Esophagus squamous epithelium (tissue), 5 donors: ENCODE measurements at places on chromosomes 3 and 15.

- peaks cover 16% of the 10 kb centered on the region for H3K4me1 ChIP-seq
- no peak for DNase-seq
- peak within 1 kb of the TSS; percentile 38 for H3K4me3 ChIP-seq
- H3K36me3 ChIP-seq = no peaks in the 10 kb centered on the region
- H3K27ac ChIP-seq = no peak within 1 kb of the TSS
Observed at GRCh38 chr3:50204804-50205412, at the start of gene SLC38A3. TSS of gene SLC38A3 (plus strand) at chr3:50205271. CDS start at chr3:50214200, 8,929 bp downstream.

DNA sequence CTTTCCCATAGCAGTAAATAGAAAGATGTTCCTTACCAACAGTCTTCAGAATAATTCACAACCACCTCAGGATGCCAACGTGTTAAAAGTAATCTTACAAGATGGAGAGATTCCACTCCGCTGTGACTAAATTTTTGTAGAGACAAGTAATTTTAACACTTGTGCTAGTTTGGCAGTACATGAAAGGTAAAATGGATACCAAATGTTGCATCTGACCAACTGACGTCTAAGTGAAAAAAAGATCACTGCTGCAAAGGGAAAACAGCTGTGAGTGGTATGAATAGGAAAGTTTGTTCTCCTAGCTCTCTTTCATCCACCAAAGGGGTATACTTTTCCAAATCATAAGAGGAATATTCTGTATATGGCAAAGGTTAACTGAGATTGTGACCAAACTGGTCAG lies 2.6 kb downstream of the SPG21 start:
- peaks cover 12% of the 10 kb centered on the region for H3K4me1 ChIP-seq
- peaks cover 13% of the 10 kb centered on the region for H3K36me3 ChIP-seq
- H3K4me3 ChIP-seq = no peak overlapping the region
- H3K27me3 ChIP-seq = no peaks in the 10 kb centered on the region
- no peak for DNase-seq

- DNase-seq = peak; percentile 60
- peaks cover 81% of the 10 kb centered on the region for H3K4me1 ChIP-seq
Observed at GRCh38 chr15:45635191-45635638, 386 bp downstream of the SQOR start.

- no peaks in the 10 kb centered on the region for H3K36me3 ChIP-seq
- no peak overlapping the region for H3K4me3 ChIP-seq
- peaks cover 4% of the 10 kb centered on the region for H3K4me1 ChIP-seq
- H3K27me3 ChIP-seq = no peaks in the 10 kb centered on the region
Observed at GRCh38 chr3:40588406-40588805, 63.6 kb downstream of the ZNF621 start.

- no peaks in the 10 kb centered on the region for H3K27me3 ChIP-seq
- no peaks in the 10 kb centered on the region for H3K36me3 ChIP-seq
Observed at GRCh38 chr3:175617247-175617646, 758.1 kb downstream of the NAALADL2 start.

GRCh38 chr3:196995646-196996355 lies 27.2 kb upstream of the PIGZ start:
- no peaks in the 10 kb centered on the region for H3K27me3 ChIP-seq
- no peak for DNase-seq
- no peaks in the 10 kb centered on the region for H3K36me3 ChIP-seq
- no peak overlapping the region for H3K4me3 ChIP-seq

- H3K27ac ChIP-seq = no peak overlapping the region
- DNase-seq = no peak
- no peaks in the 10 kb centered on the region for H3K36me3 ChIP-seq
- no peaks in the 10 kb centered on the region for H3K4me1 ChIP-seq
- H3K4me3 ChIP-seq = no peak overlapping the region
- H3K27me3 ChIP-seq = no peaks in the 10 kb centered on the region
Observed at GRCh38 chr3:155412904-155413303, 119.4 kb upstream of the STRIT1 start.

- H3K27me3 ChIP-seq = no peaks in the 10 kb centered on the region
- no peaks in the 10 kb centered on the region for H3K36me3 ChIP-seq
- no peak overlapping the region for H3K4me3 ChIP-seq
Observed at GRCh38 chr3:50486219-50486888, 17.1 kb downstream of the CACNA2D2 start.

DNA sequence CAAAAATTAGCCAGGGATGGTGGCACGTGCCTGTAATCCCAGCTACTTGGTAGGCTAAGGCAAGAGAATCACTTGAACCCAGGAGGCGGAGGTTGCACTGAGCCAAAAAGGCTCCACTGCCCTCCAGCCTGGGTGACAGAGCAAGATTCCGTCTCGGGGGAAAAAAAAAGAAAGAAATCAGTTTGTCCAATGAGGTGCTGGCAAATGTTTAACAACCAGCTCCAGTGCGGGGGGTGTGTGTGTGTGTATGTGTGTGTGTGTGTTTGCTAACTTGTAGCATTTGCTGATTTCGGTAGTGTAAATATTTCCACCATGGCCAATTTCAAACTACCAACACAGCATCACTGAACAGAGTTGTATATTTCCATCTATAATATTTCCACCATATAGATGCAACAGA lies 23.8 kb upstream of the IDH2 start:
- no peaks in the 10 kb centered on the region for H3K36me3 ChIP-seq
- H3K27me3 ChIP-seq = peaks cover 8% of the 10 kb centered on the region
- no peak for DNase-seq
- H3K4me3 ChIP-seq = no peak overlapping the region
- no peak overlapping the region for H3K27ac ChIP-seq

GRCh38 chr3:16370872-16371740 lies 106.1 kb downstream of the OXNAD1 start:
- DNase-seq = no peak
- peaks cover 45% of the 10 kb centered on the region for H3K4me1 ChIP-seq
- no peaks in the 10 kb centered on the region for H3K27me3 ChIP-seq
- H3K4me3 ChIP-seq = no peak overlapping the region
- H3K27ac ChIP-seq = no peak overlapping the region
- no peaks in the 10 kb centered on the region for H3K36me3 ChIP-seq

- H3K27me3 ChIP-seq = peaks cover 14% of the 10 kb centered on the region
- H3K36me3 ChIP-seq = no peaks in the 10 kb centered on the region
- no peak overlapping the region for H3K4me3 ChIP-seq
- H3K4me1 ChIP-seq = peaks cover 26% of the 10 kb centered on the region
- no peak overlapping the region for H3K27ac ChIP-seq
Observed at GRCh38 chr3:14857506-14857905, 38.7 kb downstream of the FGD5 start.

- no peaks in the 10 kb centered on the region for H3K36me3 ChIP-seq
- DNase-seq = no peak
- no peak overlapping the region for H3K4me3 ChIP-seq
- no peak overlapping the region for H3K27ac ChIP-seq
Observed at GRCh38 chr3:90015688-90016356, 908.4 kb downstream of the EPHA3 start.

DNA sequence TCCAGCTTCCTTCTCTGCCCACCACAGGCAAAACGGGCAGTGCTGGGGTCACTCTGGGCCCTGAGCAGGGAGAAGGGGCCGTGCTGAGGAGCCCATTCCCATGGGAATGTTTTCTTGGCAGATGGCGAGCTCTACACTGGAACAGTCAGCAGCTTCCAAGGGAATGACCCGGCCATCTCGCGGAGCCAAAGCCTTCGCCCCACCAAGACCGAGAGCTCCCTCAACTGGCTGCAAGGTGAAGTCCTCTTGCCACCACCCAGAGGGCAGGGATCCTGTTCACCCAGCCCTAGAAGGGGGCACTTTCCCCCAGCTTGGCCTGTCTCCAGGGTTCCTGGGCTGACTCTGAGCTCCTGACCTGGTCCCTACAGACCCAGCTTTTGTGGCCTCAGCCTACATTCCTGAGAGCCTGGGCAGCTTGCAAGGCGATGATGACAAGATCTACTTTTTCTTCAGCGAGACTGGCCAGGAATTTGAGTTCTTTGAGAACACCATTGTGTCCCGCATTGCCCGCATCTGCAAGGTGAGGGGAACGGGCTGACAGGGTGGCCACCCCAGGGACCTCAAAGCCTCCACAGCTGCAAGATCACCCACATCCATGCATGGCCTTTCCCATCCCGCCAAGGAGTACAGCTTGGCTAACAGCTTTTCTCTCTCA lies 12.4 kb downstream of the CIB1 start:
- peak overlapping the region; percentile 71 for H3K27ac ChIP-seq
- no peak overlapping the region for H3K4me3 ChIP-seq
- peaks cover 68% of the 10 kb centered on the region for H3K4me1 ChIP-seq
- no peaks in the 10 kb centered on the region for H3K27me3 ChIP-seq

DNA sequence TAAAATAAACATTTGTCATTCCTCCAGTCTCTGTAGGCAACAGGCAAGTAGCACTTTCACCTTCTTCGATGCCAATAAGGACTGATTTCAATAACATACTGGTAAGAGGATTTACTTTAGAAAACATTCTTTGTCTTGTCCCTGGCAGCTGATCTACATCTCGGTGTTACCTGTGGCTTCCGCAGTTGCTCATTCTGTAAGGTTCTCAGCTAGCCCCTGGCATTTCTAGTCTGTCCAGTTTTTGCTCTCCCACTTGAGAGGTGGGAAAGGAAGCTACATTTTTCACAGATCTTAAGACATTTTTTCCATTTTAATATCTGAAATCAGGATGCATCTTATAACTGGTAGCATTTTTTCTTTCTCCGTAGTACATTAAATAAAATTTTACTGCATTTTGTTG lies 19.7 kb upstream of the MAP6D1 start:
- H3K4me1 ChIP-seq = peaks cover 22% of the 10 kb centered on the region
- peak overlapping the region; percentile 30 for H3K27ac ChIP-seq
- no peak for DNase-seq
- no peak overlapping the region for H3K4me3 ChIP-seq
- H3K27me3 ChIP-seq = no peaks in the 10 kb centered on the region
- H3K36me3 ChIP-seq = no peaks in the 10 kb centered on the region

- H3K36me3 ChIP-seq = no peaks in the 10 kb centered on the region
- no peaks in the 10 kb centered on the region for H3K27me3 ChIP-seq
- H3K4me3 ChIP-seq = no peak overlapping the region
Observed at GRCh38 chr15:70362886-70363285, 265.2 kb upstream of the TLE3 start.

- H3K4me1 ChIP-seq = peaks cover 15% of the 10 kb centered on the region
- H3K4me3 ChIP-seq = no peak overlapping the region
- no peak for DNase-seq
- H3K27ac ChIP-seq = no peak overlapping the region
Observed at GRCh38 chr3:151300539-151300938, 16.1 kb downstream of the GPR87 start.

- H3K27me3 ChIP-seq = no peaks in the 10 kb centered on the region
- H3K4me3 ChIP-seq = no peak overlapping the region
- H3K4me1 ChIP-seq = no peaks in the 10 kb centered on the region
- no peak for DNase-seq
- peaks cover 46% of the 10 kb centered on the region for H3K36me3 ChIP-seq
Observed at GRCh38 chr3:105662306-105662705, 206.5 kb downstream of the CBLB start.

DNA sequence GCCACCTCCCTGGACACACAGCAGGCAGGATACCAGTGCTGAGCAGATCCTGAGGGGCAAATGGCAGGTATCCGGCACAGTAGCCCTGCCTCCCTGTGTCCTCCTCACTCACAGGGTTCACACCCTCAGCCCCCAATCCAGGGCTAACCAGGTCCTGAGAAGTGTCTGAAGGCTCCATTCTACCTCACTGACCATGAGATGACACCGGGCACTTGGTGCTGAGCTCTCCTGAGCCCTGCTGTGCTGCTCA lies 115.4 kb upstream of the ATP2B2 start:
- no peak overlapping the region for H3K4me3 ChIP-seq
- no peaks in the 10 kb centered on the region for H3K36me3 ChIP-seq
- H3K27me3 ChIP-seq = peaks cover 3% of the 10 kb centered on the region
- no peak overlapping the region for H3K27ac ChIP-seq
- no peaks in the 10 kb centered on the region for H3K4me1 ChIP-seq

- no peak overlapping the region for H3K27ac ChIP-seq
- DNase-seq = no peak
- H3K4me3 ChIP-seq = no peak overlapping the region
- H3K27me3 ChIP-seq = no peaks in the 10 kb centered on the region
Observed at GRCh38 chr3:3281024-3281423, 101.5 kb upstream of the CRBN start.

DNA sequence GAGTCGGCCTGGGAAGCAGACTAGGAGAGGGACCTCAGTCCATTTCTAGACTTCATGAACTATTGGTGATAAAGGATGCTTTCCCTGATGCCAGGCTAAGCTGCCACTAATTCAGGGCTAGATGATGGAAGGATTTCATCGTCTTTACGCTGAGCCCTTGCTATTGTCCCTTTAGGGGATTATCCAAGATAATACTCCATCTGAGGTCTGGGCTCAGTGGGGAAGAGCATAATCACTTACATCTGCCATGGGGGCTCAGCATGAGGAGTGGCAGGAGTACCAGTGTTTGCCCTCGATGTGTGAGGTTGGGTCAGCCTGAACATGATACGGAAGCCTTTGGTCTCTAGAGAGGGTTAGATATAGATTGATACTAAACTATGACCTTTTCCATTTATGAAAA lies 47.3 kb downstream of the PTPRG start:
- no peak overlapping the region for H3K27ac ChIP-seq
- no peak for DNase-seq
- no peaks in the 10 kb centered on the region for H3K36me3 ChIP-seq
- no peak overlapping the region for H3K4me3 ChIP-seq

DNA sequence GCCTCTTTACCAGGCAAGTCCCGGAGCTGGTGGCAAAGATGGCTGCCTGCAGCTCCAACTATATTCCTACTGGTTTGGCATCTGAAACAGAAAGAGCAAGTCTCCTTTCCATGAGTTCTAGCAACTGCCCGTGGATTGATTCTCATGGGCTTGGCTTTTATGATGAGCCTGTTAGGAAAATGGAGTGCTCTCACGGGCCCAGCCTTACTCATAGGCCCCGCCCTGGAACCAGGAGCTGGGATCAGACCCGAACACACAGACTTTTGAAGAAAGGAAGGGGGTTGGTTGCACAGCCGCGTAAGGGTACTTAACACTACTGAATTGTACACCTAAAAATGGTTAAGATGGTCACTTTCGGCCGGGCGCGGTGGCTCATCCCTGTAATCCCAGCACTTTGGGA lies 2.9 kb downstream of the NRROS start:
- peak overlapping the region; percentile 49 for H3K27ac ChIP-seq
- H3K4me1 ChIP-seq = peaks cover 35% of the 10 kb centered on the region
- no peak overlapping the region for H3K4me3 ChIP-seq
- H3K36me3 ChIP-seq = no peaks in the 10 kb centered on the region
- no peaks in the 10 kb centered on the region for H3K27me3 ChIP-seq

DNA sequence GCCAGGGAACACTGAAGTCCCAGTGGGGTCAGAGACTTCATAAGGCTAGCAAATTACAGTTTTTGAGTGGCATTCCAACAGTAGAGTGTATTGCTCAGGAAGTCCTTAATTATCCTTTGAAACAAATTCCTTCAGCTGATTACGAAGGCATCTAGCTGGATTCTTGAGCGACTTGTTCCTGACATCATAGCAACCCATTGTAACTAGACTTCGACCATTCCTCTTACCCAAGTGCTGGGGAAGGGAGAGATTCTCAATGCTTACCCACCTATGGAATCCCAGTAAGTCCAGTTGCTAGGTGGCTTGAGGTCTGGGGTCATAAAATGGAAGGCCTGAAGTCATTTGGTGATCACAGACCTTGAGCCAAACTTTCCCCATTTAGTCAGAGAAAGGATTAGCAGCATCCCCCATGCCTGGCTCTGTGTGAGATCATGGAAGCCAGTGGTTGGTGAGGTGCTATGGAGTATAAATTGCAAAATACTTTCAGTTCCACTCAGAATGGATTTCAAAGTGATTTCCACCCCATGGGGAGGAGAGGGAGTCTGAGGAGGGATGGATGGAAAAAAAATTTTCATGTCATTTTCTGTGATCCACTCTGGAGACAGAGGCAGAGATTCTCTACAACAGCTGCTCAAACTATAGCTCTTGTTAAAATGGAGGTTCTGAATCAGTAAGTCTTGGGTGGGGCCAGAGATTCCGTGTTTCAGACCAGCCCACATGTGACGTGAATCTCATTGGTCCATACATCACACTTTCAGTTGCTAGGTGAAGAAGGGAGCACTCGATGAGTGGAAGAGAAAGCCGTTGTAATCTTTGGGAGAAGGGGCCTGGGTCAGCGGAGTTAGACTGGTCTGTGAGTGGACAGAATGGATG lies 45.7 kb downstream of the CD86 start:
- no peak overlapping the region for H3K4me3 ChIP-seq
- H3K27ac ChIP-seq = no peak overlapping the region
- H3K27me3 ChIP-seq = no peaks in the 10 kb centered on the region
- no peak for DNase-seq
